Hematopoietic multipotent progenitor cell treated with erythropoietin and hydrocortisone succinate and interleukin-3 and kit ligand, for 8 days (in vitro differentiated cells): ENCODE measurements at places on chromosomes 6 and 20.

DNA sequence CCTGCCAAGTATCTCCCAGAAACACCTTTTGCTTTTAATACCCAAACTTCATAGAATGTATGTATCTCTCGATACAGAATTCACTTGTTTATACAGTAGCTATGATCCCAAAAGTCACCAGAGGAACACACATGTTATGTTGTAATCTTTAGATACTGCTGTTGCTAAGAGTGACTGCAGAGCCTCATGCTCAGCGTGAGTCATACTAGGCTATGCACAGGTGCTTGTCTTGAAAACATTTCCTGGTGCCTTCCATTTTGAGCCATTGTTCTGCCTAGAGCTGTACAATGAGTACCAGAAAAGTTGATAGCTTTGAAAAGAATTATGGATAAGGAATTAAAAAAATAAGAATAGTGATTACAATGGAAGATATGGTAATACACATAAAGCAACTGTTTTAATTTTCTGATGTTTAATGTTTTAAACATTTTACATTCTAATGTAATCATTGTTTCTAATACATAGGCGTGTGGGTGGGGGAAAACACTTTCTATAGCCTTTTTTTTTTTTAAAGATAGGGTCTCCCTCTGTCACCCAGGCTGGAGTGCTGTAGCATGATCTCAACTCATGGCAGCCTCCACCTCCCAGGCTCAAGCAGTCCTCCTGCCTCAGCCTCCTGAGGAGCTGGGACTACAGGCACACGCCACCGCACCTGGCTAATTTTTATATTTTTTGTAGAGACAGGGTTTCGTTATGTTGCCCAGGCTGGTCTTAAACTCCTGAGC, 79.4 kb downstream of the CD24 start:
- no peak for DNase-seq

- no peak for DNase-seq
Observed at GRCh38 chr6:142834853-142835252, 110.1 kb downstream of the HIVEP2 start.

GRCh38 chr6:141394565-141395051, 738.1 kb upstream of the GJE1 start:
- DNase-seq, result no peak

GRCh38 chr6:160132297-160132637, 10.7 kb downstream of the SLC22A1 start:
- no peak for DNase-seq

DNA sequence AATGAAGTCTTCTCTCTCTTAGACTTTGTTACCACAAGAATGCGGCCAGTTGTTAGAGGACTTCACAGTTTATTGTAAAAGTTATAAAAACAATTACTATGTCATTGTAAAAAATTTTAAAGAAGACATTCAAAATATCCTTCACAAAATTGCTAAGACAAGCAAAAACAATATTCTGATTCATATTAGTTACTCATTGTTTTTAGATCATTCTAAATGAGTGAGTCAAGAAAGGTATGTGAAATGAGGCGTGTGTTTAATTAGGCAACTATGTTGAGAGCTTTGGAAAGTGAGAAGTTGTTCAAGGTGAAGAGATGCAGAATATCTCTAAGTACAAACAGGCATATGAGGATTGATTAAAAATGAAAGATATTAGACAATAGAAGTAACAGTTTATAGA, 875.3 kb downstream of the EYS start:
- DNase-seq, result no peak

- DNase-seq, result peak; percentile 9
Observed at GRCh38 chr6:16043171-16044135, 85.4 kb upstream of the MYLIP start.

DNA sequence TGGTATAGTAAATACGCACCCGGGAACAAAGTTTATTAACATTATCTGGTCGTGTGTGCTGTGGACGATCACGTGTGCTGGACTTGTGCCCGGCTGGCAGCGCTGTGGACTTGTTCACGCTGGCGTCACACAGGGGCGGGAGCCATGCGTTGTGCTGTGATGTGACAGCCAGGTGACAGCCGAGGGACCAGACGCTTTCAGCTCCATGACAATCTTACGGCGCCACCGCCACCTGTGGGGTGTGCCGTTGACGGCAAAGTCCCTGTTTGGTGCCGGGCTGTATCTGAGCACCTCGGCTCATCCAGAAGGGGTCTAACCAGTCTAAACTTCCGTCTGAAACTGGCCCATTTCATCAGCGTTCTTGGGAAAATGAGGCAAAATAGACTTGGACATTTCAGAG, 25.2 kb downstream of the DLL1 start:
- DNase-seq, result no peak

- DNase-seq, result no peak
Observed at GRCh38 chr6:44737341-44737740, 349.8 kb downstream of the CDC5L start.

DNA sequence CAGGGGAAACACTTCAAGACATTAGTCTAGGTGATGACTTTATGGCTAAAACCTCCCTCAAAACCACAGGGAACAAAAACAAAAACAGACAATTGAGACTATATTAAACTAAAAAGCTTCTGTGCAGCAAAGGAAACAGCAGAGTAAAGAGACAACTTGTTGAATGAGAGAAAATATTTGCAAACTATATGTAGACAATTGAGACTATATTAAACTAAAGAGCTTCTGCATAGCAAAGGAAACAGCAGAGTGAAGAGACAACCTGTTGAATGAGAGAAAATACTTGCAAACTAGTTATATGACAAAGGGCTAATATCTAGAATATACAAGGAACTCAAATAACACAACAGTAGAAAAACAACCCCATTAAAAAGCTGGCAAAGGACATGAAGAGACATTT, 136.4 kb downstream of the IBTK start:
- DNase-seq, result no peak

- peak; percentile 78 for DNase-seq
Observed at GRCh38 chr20:62977613-62978560, 25.4 kb downstream of the SLC17A9 start.

GRCh38 chr20:10388597-10388996, 45.4 kb downstream of the MKKS start:
- DNase-seq, result no peak

DNA sequence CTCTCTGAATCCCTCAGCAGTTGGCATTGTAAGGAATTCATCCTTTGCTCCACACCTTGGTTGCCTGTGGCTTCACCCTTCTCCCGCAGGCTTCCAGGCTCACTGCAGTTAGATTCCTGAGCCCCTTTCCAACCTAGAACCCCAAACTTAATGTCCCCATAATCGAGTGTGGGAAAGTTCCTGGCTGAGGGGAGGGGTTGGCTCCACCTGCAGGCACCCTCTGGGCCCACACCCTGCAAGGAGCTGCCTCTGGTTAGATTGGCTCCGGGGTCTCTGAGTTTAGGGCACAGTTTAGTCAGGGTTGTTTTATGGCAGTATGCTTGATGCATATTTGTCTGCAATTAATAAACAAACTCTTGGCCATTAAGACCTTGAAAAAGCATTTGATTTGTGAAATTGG, 63.4 kb downstream of the MTHFD1L start:
- no peak for DNase-seq

DNA sequence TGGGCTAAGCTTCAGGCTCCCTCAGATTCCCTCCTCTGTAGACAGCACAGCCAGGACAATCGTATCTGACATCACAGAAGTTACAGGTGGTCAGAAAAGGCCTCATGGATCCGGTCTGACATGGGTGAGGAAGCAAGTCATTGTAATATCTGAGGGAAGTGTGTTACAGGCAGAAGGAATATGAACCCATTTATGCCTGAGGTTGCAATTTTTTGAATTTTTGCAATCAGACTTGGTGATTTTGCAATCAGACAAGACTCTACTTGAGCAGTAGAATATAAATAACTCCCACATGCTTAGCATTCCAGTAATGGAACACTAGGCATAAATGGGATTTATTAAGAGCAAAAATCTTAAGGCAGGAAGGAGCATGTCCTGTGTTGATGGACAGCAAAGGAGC, 52.1 kb downstream of the CBLN4 start:
- no peak for DNase-seq

DNA sequence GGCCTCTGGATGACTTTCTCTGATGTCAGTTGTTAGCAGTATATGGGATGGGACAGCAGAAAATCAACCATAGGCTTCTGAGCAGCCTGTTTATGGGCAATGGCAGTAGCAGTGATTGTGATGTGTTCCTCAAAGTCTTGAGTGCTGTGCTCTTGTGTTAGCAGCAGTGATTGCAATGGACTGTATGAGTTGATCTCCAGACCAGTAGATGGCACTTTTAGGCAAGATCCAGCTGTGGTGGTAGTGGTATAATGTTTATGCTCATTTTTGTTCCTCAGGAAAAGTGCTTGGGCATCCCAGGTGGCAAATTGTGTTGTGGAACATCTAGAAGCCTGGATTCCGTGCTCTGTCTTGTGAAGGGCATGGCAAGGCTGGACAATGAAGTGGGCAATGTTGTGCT, 181.6 kb upstream of the SYNCRIP start:
- DNase-seq, result no peak

DNA sequence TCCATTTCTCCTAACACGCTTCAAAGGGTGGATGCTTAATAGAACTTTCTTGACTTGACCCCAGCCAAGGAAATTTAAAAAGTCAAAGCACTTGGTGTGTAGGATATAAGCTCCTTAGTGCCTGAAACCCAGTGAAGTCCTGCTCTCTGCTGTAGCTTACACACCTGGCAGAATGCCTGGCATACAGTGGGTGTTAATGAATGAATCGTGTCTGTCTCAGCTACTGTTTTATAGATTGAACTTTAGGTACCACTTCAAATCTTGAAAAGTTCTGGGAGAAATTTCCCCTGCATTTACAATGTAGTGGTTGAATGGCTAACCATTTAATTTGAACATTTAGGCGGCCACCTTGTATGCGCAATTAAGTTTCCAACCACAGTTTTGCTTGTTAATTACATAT, 70.5 kb upstream of the ZNF217 start:
- DNase-seq, result no peak
